CD4-positive, CD25-positive, alpha-beta regulatory T cell (primary cell): ENCODE measurements at places on chromosomes 7 and 10. TPM values are rescaled to one million over a fixed set of nuclear protein-coding genes. Genes with fewer than 3 reads are reported as not detected.

GRCh38 chr10:1374511-1375345 is 318.5 kb downstream of the WDR37 start:
- H3K36me3 ChIP-seq = no peaks in the 10 kb centered on the region
- no peak overlapping the region for H3K27ac ChIP-seq
- H3K27me3 ChIP-seq = peaks cover 4% of the 10 kb centered on the region
- H3K4me3 ChIP-seq = no peak overlapping the region

The METTL2B gene
- 19.6 TPM for total RNA-seq

GRCh38 chr10:58765910-58766309 is 253.2 kb downstream of the BICC1 start:
- H3K4me3 ChIP-seq = no peak overlapping the region
- H3K36me3 ChIP-seq = no peaks in the 10 kb centered on the region
- no peaks in the 10 kb centered on the region for H3K4me1 ChIP-seq
- no peak for DNase-seq
- no peaks in the 10 kb centered on the region for H3K27me3 ChIP-seq

The WDR11 gene
- 40.4 TPM for total RNA-seq

The ODAD2 gene
- not detected for total RNA-seq

- no peak overlapping the region for H3K4me3 ChIP-seq
- no peaks in the 10 kb centered on the region for H3K27me3 ChIP-seq
- no peaks in the 10 kb centered on the region for H3K4me1 ChIP-seq
- H3K27ac ChIP-seq = no peak overlapping the region
These were observed 166.1 kb downstream of the DNAJB9 start for GRCh38 chr7:108735814-108736213.

GRCh38 chr10:71990706-71991269 is 26.6 kb downstream of the CHST3 start:
- H3K4me1 ChIP-seq = no peaks in the 10 kb centered on the region
- H3K27me3 ChIP-seq = no peaks in the 10 kb centered on the region
- no peak overlapping the region for H3K4me3 ChIP-seq
- no peak for DNase-seq
- no peaks in the 10 kb centered on the region for H3K36me3 ChIP-seq
- no peak overlapping the region for H3K27ac ChIP-seq

DNA sequence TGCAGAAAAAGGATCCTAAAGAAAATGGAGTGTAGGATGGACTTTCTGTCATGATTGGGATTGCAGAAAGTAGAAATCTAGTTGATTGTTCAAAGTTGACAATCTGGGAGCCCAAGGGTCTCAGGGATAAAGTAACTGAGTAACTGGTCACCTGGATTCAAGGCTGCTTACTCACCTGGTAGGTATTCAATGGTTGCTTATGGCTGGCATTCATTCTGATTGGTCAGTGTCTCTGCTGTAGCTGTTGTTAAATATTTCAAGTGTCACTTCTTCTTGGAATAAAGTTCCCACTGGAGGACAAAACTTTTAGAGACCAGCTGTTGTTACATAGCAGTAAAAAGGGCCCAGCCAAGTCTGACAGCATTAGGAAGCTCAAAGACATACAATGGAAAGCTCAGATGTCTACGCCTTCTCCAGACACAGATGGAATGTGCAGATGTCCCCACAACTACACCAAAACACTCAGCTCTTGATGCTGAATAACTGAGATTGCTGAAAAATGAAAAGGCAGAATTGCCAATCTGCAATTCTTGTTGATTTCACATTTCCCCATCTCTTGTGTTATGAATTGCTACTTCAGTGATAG is 106.9 kb downstream of the ZNF467 start:
- no peaks in the 10 kb centered on the region for H3K4me1 ChIP-seq
- DNase-seq = no peak
- peaks cover 16% of the 10 kb centered on the region for H3K27me3 ChIP-seq
- no peak overlapping the region for H3K4me3 ChIP-seq

- DNase-seq = no peak
- H3K27ac ChIP-seq = no peak overlapping the region
- no peaks in the 10 kb centered on the region for H3K36me3 ChIP-seq
- no peaks in the 10 kb centered on the region for H3K27me3 ChIP-seq
These were observed 397.8 kb downstream of the EXOC4 start for GRCh38 chr7:133650487-133651300.

- no peak overlapping the region for H3K27ac ChIP-seq
- no peak overlapping the region for H3K4me3 ChIP-seq
- peaks cover 48% of the 10 kb centered on the region for H3K36me3 ChIP-seq
- DNase-seq = no peak
These were observed 52.4 kb downstream of the ARMH3 start for GRCh38 chr10:102003541-102003940.

DNA sequence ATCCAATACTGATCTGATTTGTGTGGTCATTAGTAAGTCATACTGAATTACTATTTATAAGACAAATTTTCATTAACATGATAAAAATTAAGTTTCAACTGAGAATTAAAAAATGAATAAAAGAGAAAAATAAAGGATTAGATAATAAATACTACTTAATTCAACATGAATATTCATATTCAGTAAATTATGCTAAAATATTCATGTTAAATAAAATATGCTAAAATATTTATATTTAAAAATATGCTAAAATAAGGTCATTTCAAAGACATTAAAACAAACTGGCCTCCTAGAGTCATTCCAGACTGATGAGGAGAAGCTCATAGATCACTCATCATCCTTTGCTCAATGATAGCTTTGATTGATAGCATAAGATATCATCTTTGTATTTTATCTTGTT is 16.7 kb upstream of the TMEM106B start:
- no peaks in the 10 kb centered on the region for H3K36me3 ChIP-seq
- H3K4me3 ChIP-seq = no peak overlapping the region
- no peaks in the 10 kb centered on the region for H3K4me1 ChIP-seq
- DNase-seq = no peak
- peaks cover 5% of the 10 kb centered on the region for H3K27me3 ChIP-seq

The OR2A1 gene
- total RNA-seq = not detected

The R3HCC1L gene
- total RNA-seq = 29.7 TPM

- H3K4me1 ChIP-seq = no peaks in the 10 kb centered on the region
- H3K27ac ChIP-seq = no peak overlapping the region
- no peak for DNase-seq
- H3K36me3 ChIP-seq = no peaks in the 10 kb centered on the region
These were observed 80.6 kb downstream of the DGKB start for GRCh38 chr7:14821757-14822480.

DNA sequence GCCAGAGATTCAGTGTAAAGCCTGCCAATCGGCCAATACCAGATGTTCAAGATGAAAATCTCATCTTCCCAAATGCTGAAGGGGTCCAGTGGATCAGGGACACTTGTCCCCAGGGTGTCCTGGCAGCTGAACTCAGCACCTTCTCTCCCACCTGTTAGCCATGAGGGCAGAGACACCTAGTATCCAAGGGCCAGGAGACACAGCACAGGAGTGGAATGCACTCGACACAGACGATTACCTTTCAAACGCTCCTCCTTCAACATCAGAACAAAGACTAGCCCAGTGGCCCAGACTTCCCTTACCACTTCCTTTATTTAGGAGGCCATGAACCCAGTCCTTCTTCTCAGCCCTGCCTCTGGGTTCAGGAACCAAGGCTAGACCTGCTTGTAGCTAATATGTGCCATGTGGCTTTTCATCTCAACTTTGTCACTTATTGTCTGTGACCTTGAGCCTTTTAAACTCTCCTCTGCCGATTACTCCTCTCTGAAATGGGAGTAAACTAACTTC is 180.3 kb upstream of the PLXNA4 start:
- H3K27ac ChIP-seq = no peak overlapping the region
- H3K4me3 ChIP-seq = no peak overlapping the region
- H3K4me1 ChIP-seq = no peaks in the 10 kb centered on the region
- no peak for DNase-seq
- no peaks in the 10 kb centered on the region for H3K36me3 ChIP-seq
- no peaks in the 10 kb centered on the region for H3K27me3 ChIP-seq

GRCh38 chr10:80075781-80076180 is 2.7 kb upstream of the TMEM254 start:
- no peaks in the 10 kb centered on the region for H3K27me3 ChIP-seq
- DNase-seq = no peak
- no peak overlapping the region for H3K27ac ChIP-seq
- no peak overlapping the region for H3K4me3 ChIP-seq
- H3K4me1 ChIP-seq = peaks cover 17% of the 10 kb centered on the region

The ZNF107 gene
- total RNA-seq = 13.0 TPM

- H3K27ac ChIP-seq = no peak overlapping the region
- H3K4me3 ChIP-seq = no peak overlapping the region
- no peaks in the 10 kb centered on the region for H3K4me1 ChIP-seq
- no peaks in the 10 kb centered on the region for H3K36me3 ChIP-seq
- H3K27me3 ChIP-seq = no peaks in the 10 kb centered on the region
- DNase-seq = no peak
These were observed 97.2 kb downstream of the JAZF1 start for GRCh38 chr7:28083164-28083997.

GRCh38 chr7:149353739-149354504 is 91.9 kb downstream of the ZNF783 start:
- no peak overlapping the region for H3K27ac ChIP-seq
- H3K4me3 ChIP-seq = no peak overlapping the region
- H3K27me3 ChIP-seq = peaks cover 3% of the 10 kb centered on the region
- no peak for DNase-seq
- H3K4me1 ChIP-seq = no peaks in the 10 kb centered on the region

The AKR1C2 gene
- not detected for total RNA-seq
